Common myeloid progenitor, CD34-positive (primary cell): ENCODE measurements at places on chromosomes 7 and 10.

DNA sequence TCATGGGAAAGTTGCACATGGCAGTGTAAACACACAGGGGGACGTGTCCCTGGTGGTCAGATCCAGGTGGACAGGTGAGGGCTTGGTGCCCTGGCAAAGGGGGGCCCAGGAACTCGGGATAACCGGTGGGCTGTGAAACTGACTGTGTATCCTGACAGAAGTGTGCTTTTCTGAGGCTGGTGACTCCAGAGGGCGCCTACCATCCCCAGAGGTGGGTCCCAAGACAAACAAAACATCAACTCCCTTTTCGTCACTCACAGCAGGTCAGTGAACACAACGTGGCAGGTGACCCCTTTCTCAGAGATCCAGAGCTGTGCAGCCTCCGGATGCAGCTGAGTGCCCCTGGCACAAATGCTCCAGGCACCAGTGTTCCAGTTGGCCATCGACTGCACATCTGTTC lies 56.0 kb upstream of the DDC start:
- peaks cover 18% of the 10 kb centered on the region for H3K36me3 ChIP-seq
- no peak overlapping the region for H3K4me3 ChIP-seq
- DNase-seq, result no peak
- H3K4me1 ChIP-seq, result no peaks in the 10 kb centered on the region
- no peaks in the 10 kb centered on the region for H3K27me3 ChIP-seq

DNA sequence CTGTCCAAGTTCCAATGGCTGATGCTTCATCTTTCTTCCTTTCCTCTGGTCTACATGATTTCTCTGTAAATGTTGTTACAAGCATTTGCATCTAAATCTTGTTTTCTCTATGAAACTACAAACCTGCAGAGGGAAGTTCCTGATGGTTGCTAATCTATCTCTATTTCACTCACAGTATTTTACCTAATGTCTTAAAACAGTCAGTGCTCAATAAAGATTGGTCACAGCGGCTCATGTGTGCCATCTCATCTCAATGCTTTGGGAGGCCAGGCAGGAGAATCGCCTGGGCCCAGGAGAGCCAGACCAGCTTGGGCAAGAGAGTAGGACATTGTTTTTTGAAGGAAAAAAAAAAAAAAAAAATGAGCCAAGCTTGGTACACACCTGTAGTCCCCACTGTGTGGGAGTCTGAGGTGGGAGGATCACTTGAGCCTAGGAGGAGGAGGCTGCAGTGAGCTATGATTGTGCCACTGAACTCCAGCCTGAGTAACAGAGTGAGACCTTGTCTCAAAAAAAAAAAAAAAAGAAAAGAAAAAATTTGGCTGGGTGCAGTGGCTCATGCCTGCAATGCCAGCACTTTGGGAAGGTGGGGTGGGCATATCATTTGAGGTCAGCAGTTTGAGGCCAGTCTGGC lies 71.3 kb upstream of the ARMC3 start:
- peaks cover 26% of the 10 kb centered on the region for H3K4me1 ChIP-seq
- H3K36me3 ChIP-seq, result no peaks in the 10 kb centered on the region

- peaks cover 14% of the 10 kb centered on the region for H3K4me1 ChIP-seq
- peak within 1 kb of the TSS; percentile 38 for H3K4me3 ChIP-seq
- H3K36me3 ChIP-seq, result no peaks in the 10 kb centered on the region
- peak; percentile 36 for DNase-seq
Observed at GRCh38 chr7:74453322-74454011, at the start of gene GTF2IRD1. GTF2IRD1 (plus strand) TSS chr7:74453906; CDS start chr7:74508081, 54,175 bp downstream.

DNA sequence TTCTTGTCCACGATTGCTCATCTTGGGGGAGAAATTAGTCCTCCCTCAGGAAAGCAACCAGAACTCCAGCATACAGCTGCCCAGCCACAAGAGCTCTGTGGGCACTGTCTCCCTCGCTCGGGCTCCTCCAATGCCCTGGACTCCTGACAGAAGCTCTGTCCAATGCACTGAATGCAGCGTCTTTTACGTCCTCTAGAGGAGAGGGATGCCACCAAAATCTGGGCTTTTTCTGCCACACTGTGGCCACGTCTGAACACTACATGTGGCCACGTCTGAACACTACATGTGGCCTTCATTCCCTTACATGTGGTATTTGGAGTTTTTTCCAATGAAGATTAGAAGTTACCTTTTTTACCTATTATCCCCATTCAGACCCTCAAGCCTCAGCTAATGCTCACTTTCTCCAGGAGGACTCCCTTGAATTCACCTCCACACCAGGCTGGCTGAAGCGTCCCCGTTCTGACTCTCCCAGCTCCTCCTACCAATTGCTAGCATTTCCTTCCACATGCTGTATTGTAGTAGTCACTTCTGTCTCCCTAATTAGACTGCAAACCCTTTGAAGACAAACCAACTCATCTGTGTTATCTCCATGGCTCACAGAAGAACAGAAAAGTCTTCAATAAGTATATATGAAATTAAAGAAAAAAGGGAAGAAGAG lies 134.3 kb upstream of the PDE1C start:
- DNase-seq, result peak; percentile 81
- no peaks in the 10 kb centered on the region for H3K27me3 ChIP-seq
- no peaks in the 10 kb centered on the region for H3K4me1 ChIP-seq
- H3K36me3 ChIP-seq, result no peaks in the 10 kb centered on the region

DNA sequence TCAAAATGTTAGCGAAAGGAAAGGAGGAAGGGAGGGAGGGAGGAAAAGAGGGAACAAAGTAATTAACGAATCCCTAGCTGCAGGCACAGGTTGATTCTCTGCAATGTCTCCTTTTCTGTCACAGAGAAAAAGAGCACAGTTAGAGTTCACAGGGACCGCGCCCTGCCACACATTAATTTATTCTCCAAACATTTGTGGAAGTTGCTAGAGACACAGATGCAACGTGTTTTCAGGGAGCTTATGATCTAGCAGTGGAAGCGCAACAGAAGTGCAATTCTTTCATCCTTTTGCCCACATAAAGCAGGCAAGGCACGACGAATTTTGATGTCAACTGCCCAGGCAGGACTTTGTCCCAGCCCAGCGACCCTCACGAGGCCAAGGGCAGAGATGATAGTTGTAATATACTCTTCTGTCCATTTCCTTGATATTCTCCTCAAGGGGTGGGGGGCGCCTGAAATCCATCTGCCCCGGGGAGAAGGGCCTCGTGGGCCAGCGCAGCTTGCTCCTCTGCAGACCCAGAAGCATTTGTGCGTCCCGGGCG lies 101.7 kb upstream of the ZNF438 start:
- H3K36me3 ChIP-seq, result no peaks in the 10 kb centered on the region
- H3K4me1 ChIP-seq, result peaks cover 56% of the 10 kb centered on the region
- peak overlapping the region; percentile 30 for H3K4me3 ChIP-seq
- no peaks in the 10 kb centered on the region for H3K27me3 ChIP-seq

DNA sequence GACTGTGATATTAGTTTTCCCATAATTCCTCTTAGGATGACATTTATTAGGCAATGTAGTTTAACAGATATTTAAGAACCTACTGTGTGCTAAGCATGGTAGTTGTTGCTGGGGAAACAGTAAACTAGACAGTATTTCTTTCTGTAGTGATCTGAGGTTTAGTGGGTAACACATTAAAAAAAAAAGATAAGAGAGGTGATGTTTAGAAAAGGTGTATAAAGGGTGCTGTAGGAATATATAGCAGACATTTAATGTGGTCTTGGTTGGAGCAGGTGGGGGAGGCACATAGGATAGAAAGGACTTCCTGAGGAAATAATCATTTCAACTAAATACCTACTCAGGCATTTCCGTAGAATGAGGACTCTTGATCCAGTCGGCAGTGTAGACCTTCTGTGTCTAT lies 11.9 kb downstream of the KIF11 start:
- H3K27ac ChIP-seq, result no peak overlapping the region
- DNase-seq, result no peak
- no peak overlapping the region for H3K4me3 ChIP-seq
- H3K4me1 ChIP-seq, result no peaks in the 10 kb centered on the region

- H3K36me3 ChIP-seq, result no peaks in the 10 kb centered on the region
- no peaks in the 10 kb centered on the region for H3K27me3 ChIP-seq
- no peak overlapping the region for H3K27ac ChIP-seq
- no peak for DNase-seq
- no peak overlapping the region for H3K4me3 ChIP-seq
Observed at GRCh38 chr10:57015595-57016318, 654.7 kb upstream of the ZWINT start.

DNA sequence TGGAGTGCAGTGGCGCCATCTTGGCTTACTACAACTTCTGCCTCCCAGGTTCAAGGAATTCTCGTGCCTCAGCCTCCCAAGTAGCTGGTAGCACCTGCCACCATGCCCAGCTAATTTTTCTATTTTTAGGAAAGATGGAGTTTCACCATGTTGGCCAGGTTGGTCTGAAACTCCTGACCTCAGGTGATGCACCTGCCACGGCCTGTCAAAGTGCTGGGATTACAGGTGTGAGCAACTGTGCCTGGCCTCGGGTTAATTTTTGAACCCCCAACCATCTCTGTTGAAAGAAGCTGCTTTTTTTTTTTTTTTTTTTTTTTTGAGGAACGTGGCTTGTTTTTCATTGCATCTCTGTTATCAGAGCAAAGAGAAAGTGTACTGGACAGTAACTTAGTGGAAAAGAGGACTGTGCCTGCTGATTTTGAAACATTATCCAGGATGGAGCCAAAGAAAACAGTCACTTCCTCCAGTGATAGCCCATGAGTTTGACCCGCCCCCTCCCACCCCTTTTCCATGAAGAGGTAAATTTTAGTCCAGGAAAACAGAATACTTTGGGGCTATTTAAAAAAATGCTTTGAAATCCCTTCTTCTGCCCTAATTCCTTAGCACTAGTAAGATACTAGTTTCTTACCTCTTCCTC lies 38.3 kb downstream of the WBP1L start:
- H3K27ac ChIP-seq, result no peak overlapping the region
- H3K36me3 ChIP-seq, result no peaks in the 10 kb centered on the region
- no peak overlapping the region for H3K4me3 ChIP-seq
- no peaks in the 10 kb centered on the region for H3K27me3 ChIP-seq
- no peak for DNase-seq
- H3K4me1 ChIP-seq, result peaks cover 16% of the 10 kb centered on the region

GRCh38 chr10:71821909-71822763 lies 28.9 kb downstream of the PSAP start:
- H3K27ac ChIP-seq, result no peak overlapping the region
- no peak overlapping the region for H3K4me3 ChIP-seq
- no peaks in the 10 kb centered on the region for H3K27me3 ChIP-seq

- H3K36me3 ChIP-seq, result no peaks in the 10 kb centered on the region
- H3K27me3 ChIP-seq, result no peaks in the 10 kb centered on the region
- no peaks in the 10 kb centered on the region for H3K4me1 ChIP-seq
- H3K27ac ChIP-seq, result no peak overlapping the region
Observed at GRCh38 chr10:64537928-64538327, 1016.7 kb downstream of the REEP3 start.

DNA sequence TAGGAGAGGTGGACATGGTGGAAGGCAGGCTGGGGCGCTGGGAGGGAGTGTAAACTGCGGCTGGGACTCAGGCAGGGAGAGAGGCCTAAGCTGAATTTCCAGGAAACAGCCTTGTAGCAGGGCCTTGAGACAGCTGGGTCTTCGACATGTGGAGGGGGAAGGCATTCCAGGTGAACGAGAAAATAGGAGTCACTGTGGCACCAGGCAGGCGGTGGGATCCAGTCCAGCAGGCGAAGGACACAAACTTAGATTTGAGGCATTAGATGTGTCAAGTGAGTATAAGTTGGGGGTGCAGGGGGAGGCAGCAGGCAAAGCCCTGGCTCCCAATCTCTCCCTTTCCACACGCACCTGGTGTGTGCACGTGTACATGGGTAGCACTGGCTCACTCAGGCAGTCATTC lies 105.3 kb downstream of the PTPN20 start:
- H3K36me3 ChIP-seq, result no peaks in the 10 kb centered on the region
- DNase-seq, result no peak
- H3K27me3 ChIP-seq, result no peaks in the 10 kb centered on the region
- H3K4me3 ChIP-seq, result no peak overlapping the region
- H3K4me1 ChIP-seq, result peaks cover 2% of the 10 kb centered on the region

DNA sequence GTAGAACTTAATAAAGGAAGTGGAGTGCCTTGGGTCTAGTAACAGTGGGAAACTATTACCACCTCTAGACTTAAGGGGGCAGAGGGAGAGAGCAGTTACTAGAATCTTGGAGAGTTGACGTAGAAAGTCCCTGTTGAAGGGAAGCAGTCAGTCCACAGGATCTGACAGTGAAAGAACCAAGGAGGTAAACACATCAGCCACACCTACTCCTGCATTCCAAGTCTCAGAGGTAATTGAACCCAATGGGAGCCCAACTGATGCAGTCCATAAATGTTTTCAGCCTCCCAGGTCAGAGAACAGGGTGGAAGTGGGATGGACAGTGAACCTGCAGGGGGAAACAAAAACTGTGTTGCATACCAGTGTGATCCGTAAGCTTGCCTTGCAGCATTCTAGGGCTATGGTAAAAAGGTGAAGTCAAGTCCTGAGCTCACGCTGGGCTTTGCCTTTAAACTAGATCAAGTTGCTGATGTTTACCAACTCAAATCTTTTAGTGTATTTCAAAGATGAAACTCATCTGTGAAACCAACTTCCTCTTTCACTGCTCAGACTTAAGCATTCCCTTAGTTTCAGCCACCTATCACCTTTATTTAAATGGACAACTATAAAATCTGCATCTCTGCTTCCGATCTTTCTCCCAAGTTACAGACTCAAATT lies 57.2 kb downstream of the SLC16A12 start:
- H3K27ac ChIP-seq, result no peak overlapping the region
- no peaks in the 10 kb centered on the region for H3K36me3 ChIP-seq
- peak; percentile 21 for DNase-seq
- no peak overlapping the region for H3K4me3 ChIP-seq
- H3K4me1 ChIP-seq, result peaks cover 2% of the 10 kb centered on the region

DNA sequence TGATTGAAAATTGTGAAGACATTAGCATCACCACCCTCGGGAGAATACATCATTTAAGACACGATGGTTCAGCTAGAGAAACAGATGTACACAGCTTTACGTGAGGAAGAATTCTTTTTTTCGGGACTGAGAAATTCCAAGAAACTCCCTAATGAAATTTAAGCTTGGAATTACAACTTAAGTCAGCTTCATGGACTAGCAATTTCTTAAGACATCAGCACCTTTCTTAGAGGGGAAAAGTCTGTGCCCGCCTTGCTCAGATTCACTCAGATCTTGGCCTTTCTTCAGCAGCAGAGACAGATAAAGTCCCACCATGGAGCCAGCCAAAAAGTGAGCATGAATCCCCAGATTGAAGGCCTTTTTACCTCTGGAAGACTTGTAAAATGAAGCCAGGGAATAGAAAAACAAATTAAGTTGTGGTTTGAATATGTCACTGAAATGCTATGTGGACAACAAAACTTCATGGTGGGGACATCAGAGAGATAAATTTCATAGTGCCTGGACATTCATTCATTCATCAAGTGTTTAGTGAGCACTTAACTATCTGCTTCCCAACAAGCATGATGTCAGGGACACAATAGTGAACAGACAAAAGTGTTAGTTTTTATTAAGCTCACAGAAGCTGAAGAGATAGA lies 32.1 kb downstream of the PRKG1 start:
- H3K4me1 ChIP-seq, result no peaks in the 10 kb centered on the region
- H3K27me3 ChIP-seq, result no peaks in the 10 kb centered on the region
- no peak overlapping the region for H3K27ac ChIP-seq
- no peak overlapping the region for H3K4me3 ChIP-seq
- no peak for DNase-seq
- H3K36me3 ChIP-seq, result no peaks in the 10 kb centered on the region

DNA sequence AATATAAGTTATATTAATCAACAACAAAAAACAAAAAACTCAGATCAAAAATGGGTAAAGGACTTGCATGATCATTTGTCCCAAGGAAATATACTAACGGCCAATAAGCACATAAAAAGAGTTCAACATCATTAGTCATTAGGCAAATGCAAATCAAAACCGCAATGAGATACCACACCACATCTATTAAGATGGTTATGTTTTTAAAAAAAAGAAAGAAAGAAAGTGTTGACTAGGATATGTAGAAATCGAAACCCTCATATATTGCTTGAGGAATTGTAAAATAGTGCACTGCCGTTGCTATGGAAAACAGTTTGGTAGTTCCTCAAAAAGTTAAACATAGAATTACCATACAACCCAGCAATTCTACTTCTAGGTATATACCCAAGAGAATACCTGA lies 39.4 kb upstream of the CTNNA3 start:
- H3K36me3 ChIP-seq, result no peaks in the 10 kb centered on the region
- no peaks in the 10 kb centered on the region for H3K4me1 ChIP-seq
- H3K27me3 ChIP-seq, result no peaks in the 10 kb centered on the region
- no peak for DNase-seq
